ENCODE measurements at places on chromosomes 2 and 18. TPM values are rescaled to one million over a fixed set of nuclear protein-coding genes. Genes with fewer than 3 reads are reported as not detected.

OXER1 gene
- not detected for total RNA-seq

IL36RN gene
- not detected for total RNA-seq

UGT1A10 gene
- total RNA-seq: not detected

LAMA1 gene
- total RNA-seq: 1.6 TPM

UGT1A6 gene
- total RNA-seq: not detected

AQP12B gene
- not detected for total RNA-seq

ZC3H6 gene
- total RNA-seq: 3.5 TPM

GAREM1 gene
- total RNA-seq: 0.17 TPM

TDRD15 gene
- not detected for total RNA-seq

NEB gene
- not detected for total RNA-seq

LINC00305 gene
- total RNA-seq: not detected

PCARE gene
- total RNA-seq: not detected

TBR1 gene
- total RNA-seq: not detected

EFHD1 gene
- 1.7 TPM for total RNA-seq

TTR gene
- not detected for total RNA-seq

CD302 gene
- total RNA-seq: 7.4 TPM

ZNF521 gene
- 20.4 TPM for total RNA-seq

ARHGAP15 gene
- total RNA-seq: not detected

GRCh38 chr18:9062418-9062751 is 40.1 kb upstream of the NDUFV2 start:
- no peak for DNase-seq

- DNase-seq: peak; percentile 73
These were observed 74.6 kb downstream of the PDE11A start for GRCh38 chr2:177998006-177998405.

GRCh38 chr2:134432435-134432883 is 178.6 kb downstream of the MGAT5 start:
- DNase-seq: no peak

- DNase-seq: no peak
These were observed 131.5 kb downstream of the HDAC4 start for GRCh38 chr2:239269173-239269885.

DNA sequence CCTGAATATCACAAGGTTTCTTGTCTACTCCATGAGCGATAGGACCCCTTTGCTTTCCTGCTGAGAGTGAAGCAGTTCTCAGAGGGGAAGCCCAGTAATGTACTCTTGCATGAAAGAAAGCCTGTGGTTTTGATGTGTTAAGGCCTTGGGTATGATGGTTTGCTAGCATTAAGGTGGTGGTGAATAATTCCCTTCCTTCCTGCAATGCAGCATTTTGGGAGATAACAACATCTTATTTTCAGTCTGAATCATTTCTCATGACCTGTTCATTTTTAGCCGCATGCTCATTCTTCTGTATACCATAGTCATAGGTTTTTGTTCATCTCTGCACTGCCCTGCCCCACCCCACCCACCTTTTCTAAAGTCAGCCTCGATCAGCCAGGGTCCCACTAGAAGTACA is 66.2 kb downstream of the HNMT start:
- peak; percentile 53 for DNase-seq

- no peak for DNase-seq
These were observed 309.3 kb downstream of the GBX2 start for GRCh38 chr2:235858881-235859280.

DNA sequence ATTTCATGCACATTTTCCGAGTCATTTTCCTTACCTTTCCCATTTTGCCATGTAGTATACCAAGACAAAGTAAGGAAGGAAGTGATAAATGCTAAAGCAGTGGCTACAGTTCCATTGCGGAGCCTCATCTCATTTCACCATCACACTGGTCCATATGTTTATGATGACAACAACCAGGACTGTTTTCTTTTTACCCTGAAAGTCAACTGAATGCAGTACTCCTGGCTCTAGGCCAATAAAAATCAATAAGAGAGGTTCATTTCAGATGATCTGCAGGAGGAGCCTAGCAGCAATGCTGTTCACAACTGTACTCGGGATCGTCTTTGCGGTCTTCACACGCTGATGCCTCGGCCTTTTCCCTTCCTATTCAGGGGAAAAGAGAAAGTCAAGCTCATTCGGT is 4.7 kb downstream of the MGAT4A start:
- no peak for DNase-seq

DNA sequence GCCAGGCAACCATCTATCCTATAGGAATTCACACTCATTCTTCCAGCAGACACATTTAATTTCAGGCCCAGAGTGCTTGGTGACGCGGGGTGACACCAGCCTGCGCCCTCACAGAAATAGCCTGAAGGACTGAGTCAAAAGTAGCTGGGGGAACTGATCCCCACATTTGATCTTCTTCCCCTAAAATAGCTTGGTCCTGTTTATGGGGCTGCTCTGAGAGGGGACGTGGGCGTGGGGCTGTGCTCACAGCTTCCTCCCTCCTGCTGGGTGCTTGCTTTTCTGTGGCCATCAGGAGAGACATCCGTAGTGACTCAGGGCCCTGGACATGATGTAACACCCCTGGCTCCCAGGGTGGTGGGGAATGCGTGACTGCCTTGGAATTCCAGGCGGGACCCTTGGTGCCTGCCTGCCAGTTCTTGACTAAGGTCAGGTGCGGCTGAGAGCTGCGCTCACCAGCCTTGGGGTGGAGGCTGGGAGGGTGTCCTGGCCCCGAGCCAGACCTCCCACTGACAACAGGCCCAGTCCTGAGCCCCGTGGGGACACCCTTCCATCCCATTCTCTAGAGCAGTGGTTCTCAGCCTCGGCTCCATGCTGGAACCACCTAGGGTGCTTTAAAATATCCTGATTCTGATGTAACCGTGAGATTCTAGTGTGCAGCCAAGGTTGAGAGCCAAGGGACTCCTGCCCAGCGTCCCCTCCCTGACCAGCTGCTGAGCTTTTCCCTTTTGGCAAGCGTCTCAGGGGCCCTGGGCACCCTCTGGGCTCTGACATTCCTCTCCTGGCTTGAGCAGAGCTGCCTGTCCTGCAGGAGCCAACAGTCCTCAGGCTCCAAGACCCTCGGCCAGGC is 47.4 kb upstream of the SMAD7 start:
- DNase-seq: peak; percentile 99

GRCh38 chr2:199348871-199349270 is 108.9 kb downstream of the SATB2 start:
- DNase-seq: no peak

- peak; percentile 1 for DNase-seq
These were observed 95.1 kb downstream of the STRN start for GRCh38 chr2:36871068-36871707.

- DNase-seq: no peak
These were observed 266.8 kb upstream of the SIX3 start for GRCh38 chr2:44674473-44675284.

DNA sequence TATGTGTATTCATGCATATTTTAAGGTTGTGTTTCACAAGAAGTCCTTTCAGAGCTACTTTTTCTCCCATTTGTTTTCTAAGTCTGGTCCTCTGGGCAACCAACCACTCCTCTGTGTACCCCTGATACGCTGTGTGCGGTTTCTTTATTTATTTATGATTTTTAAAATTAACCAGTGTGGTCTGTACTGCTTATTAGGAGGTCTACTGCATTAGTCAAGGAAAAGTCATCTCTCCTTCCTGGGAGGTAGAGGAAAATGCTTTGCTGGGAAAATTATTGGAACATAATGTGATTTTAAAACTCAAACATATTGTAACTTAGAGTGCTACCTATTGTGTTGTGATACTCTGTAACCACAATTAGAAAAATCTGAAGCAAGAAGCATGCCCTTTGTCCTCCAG is 1404.3 kb downstream of the SUCLG1 start:
- peak; percentile 52 for DNase-seq

DNA sequence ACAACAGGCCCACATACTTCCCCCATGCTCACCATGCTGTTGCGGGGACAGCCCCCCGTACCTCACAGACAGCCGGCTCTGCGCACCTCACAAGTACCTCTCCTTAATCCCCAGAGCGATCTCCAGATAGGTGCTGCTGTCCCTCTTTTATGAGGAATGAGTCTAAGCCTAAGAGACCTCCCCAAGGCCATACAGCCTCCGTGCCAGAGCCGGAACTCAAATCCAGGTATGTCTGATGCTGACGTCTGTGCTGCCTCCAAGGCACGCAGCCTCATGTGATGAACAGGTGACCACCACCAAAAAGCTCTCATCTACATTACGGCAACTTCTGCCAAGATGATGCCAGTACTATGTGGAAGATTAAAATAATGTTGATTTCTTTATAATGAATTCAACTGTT is 85.2 kb downstream of the EIPR1 start:
- no peak for DNase-seq

GRCh38 chr2:193965263-193965662 is 1691.8 kb upstream of the SLC39A10 start:
- no peak for DNase-seq

GRCh38 chr2:156476850-156477206 is 40.6 kb downstream of the GPD2 start:
- peak; percentile 86 for DNase-seq

GRCh38 chr2:187224989-187225388 is 223.1 kb downstream of the CALCRL start:
- no peak for DNase-seq

GRCh38 chr18:3016585-3017297 is 3.8 kb upstream of the LPIN2 start:
- DNase-seq: no peak

- DNase-seq: no peak
These were observed 395.0 kb upstream of the NRP2 start for GRCh38 chr2:205287316-205287715.

DNA sequence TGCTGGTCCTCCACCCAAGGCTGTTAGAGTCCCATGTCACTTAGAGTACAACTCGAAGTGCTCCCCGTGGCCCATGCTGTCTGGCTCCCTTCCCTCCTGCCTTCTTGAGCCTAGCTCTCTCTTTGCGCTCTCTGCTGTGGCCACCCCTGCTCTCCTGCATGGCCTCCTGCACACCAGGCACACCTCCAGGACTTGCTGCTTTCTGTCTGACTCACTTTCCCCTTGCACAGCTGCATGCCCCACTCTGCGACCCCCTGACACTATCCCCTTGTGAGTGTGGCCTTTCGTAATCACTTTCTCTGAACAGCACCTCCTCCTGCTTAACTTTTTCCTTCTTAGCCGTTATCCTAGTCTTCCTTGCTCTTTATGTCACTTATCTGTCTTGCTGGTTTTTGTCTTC is 343.6 kb downstream of the TGIF1 start:
- no peak for DNase-seq

GRCh38 chr18:76957384-76958355 is 135.3 kb downstream of the ZNF236 start:
- no peak for DNase-seq

GRCh38 chr2:216493334-216493685 is 5.3 kb upstream of the RPL37A start:
- DNase-seq: no peak

- no peak for DNase-seq
These were observed 64.2 kb upstream of the GREB1L start for GRCh38 chr18:21177822-21178221.

DNA sequence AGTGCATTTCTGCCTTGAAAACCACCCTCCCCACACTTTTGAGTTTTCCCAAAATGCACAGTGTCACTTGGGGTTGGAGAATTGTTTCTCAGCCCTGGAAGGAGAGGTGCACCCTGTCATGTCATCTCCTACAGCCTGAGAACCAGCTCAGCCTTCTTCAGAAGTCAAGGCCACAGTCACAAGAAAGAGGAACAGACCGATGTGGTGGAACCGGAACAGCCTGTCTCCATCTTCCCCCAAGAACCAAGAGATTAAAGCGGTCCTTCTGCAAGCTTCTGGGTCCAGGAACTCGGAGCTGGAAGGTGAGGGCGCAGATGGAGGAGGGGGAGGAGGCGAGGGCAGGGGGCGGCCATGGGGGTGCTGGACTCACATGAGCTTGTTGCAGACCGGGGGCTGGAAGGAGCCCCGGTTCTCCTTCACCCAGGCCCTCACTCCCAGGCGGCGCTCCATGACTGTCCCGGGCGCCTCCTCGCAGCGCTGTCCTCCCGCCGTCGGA is 248 bp downstream of the HAAO start:
- DNase-seq: no peak

- no peak for DNase-seq
These were observed 82.8 kb downstream of the SMAD7 start for GRCh38 chr18:48867978-48868377.

DNA sequence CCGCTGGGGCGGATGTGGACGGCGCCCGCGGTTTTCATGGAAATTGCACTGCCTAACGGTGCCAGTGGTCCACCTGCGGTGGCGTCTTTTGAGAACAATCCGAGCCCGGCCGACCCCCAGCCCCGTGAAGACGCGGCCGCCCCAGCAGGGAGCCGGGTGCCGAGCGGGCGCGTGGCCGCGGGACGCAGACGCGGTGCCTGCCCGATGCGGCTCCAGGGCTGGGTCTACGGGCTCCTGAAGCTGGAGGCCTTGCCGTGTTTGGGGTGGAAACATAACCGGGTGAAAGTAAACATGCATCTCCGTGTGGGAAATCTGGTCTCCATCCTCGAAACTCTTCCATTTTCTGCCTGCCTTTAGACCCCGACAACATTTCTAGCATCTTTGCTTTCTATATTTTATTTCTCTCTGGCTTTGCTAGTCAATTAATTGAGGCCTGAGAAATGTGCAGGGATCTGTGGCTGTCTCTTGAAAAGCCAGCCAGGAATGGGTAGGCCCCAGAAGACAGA is 572 bp downstream of the INPP4A start:
- no peak for DNase-seq

DNA sequence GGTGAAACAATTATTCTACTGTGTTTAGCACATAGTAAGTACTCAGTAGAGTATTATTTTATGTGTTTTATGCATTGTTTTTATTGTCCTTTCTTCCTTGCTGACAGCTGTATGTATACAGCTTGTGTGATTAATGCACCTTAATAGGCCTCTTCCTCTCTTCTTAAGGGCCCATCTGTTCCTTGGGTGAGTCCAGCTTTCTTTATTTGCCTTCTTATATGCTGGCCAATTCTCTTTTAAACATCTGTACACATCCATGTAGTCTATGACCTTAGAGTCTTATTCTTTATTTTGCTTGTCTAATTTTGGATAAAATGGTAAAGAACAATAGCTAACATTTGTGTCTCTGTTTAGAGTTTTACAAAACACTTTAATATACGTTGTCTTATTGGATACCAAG is 333.7 kb upstream of the MEIS1 start:
- DNase-seq: no peak

- DNase-seq: no peak
These were observed 476.8 kb upstream of the CELF4 start for GRCh38 chr18:38042211-38042890.

- DNase-seq: no peak
These were observed 17.5 kb downstream of the MGAT4A start for GRCh38 chr2:98713332-98714015.

DNA sequence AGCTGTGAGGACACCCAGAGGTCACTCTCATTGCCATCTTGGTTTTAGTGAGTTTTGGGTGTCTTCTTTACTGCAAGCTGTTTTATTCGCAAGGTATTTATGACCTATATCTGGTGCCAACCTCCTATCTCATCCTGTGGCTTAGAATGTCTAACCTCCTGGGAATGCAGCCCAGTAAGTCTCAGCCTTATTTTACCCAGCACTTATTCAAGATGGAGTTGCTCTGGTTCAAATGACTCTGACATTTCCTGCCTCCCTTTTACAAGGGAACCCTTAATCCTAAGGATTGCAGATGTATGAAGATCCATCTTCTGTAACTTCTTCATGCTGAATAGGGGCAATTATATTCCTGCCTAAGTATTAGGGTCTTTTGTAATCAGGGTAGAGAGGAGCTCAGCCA is 708.0 kb downstream of the TMEM182 start:
- DNase-seq: no peak

- DNase-seq: no peak
These were observed 1155.8 kb upstream of the TMEFF2 start for GRCh38 chr2:193350509-193350908.
